ENCODE measurements at places on chromosomes 4 and X. TPM values are rescaled to one million over a fixed set of nuclear protein-coding genes. Genes with fewer than 3 reads are reported as not detected.

DNA sequence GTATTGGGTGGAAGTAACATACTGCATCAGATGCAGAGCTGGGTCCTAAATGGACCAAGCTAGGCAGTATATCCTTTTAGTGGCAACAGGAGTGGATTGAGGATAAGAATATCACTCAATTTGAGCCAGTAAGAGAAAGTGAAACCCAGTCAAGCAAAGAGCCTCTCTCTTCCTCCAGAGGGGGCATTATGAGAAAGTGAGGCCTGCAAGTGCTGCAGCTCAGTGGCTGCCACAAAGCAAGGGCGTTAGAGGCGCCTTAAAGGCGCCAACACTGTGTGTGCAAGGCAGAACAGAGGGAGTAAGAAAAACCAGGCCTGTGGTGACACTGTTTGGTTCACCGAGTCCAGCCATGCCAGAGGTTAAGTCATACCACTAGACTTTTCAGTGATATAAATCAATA lies 17.5 kb downstream of the STX18 start:
- DNase-seq = no peak

- DNase-seq = no peak
Observed at GRCh38 chr4:147730333-147730732, 1.6 kb upstream of the ARHGAP10 start.

- no peak for DNase-seq
Observed at GRCh38 chr4:177047851-177048174, 255.1 kb upstream of the VEGFC start.

GRCh38 chrX:122047261-122047660 lies 999.9 kb downstream of the GLUD2 start:
- DNase-seq = no peak

GRCh38 chr4:122044501-122044900 lies 92.6 kb upstream of the TRPC3 start:
- no peak for DNase-seq

DNA sequence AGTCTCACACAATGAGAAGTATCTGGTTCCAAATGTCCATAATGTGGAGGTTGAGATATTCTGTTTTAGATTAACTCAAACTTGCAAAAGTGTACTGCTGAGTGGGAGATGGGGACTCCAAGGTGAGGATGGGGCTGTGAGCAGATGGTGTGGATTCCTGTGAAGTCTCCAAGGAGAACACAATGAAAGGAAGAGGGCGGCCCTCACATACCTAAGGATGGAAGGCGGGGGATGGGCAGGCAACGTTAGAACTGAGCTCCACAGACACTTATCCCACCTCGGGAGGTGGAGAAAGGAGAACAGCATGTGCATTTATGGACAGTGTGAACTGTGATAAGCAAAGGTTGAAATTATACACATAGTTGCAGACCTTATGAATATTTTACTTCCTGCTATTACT lies 9.9 kb upstream of the SPATA4 start:
- no peak for DNase-seq

DNA sequence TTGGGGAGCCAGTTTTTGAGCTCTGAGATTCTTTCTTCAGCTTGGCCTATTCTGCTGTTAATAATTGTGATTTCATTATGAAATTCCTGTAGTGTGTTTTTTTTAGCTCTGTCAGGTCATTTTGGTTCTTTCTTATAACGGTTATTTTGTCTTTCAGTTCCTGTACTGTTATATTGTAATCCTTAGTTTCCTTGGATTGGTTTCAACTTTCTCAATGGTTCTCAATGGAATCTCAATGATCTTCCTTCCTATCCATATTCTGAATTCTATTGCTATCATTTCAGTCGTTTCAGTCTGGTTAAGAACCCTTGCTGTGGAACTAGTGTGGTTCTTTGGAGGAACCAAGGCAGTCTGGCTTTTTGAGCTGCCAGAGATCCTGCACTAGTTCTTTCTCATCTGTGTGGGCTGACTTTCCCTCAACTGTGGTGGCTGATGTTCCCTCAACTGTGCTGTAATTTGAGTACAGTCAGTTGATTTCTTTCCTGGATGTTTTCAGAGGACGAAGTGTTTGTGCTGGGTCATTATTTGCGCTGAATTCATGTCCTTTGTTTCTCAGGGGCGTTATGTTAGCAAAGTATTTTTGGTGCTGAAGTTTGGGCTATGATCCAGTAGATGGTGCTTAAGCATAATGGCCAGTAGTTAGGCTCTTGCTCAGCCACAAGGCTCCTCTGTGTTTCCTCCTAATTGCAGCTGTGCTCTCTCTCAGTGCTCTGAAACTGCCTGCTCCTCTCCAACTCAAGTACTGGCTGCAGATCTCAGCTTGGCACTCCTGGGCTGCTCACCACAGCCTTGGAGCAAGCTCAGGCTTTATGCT lies 27.5 kb downstream of the ENPEP start:
- peak; percentile 29 for DNase-seq

DNA sequence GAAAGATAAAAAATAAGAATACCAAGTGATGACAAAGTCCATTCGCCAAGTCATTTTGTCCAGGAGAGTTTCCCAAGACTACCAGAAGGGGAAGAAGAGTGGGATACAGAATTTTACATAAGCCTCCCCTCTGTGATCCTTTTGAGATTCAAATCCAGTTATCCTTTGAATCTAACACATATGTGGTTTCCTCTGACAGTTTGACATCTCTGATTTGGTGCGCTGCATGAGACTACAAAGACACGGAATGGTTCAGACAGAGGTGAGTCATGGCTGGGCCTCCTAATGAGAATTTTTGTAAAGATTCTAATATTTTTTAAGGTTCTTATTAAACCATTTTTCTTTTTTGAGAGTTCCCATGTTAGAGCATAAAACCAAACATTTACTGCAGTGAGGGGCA lies 38.3 kb downstream of the SLC10A6 start:
- DNase-seq = no peak

DNA sequence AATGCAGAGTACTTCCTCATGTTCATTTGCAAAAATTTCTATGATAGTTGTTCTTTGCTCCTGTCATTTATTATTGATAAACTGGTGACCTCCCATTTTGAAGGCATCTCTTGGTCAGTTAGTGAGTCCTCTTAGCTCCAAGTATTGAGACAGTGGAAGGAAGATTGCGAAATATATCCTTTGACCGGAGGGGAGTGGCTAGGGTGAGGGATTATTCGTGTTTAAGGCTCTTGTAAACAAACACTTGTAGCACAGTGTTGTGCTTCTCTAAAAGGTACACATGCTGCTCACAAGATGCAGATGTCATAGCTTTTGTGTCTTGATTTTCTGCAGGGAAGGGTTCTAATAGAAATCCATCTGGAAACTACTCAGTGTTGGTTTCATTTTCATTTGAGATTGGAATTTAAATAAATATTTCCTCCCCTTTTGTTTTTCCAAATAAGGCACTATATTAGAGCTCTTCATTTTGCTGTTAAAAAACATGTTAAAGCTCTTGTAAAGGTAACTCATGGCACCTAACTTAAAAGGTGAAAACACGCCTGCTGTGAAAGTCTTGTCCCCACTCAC lies 21.8 kb downstream of the TXLNG start:
- no peak for DNase-seq

- no peak for DNase-seq
Observed at GRCh38 chr4:15990570-15991285, 27.8 kb upstream of the FGFBP2 start.

GRCh38 chrX:7119950-7120877 lies 27.3 kb upstream of the STS start:
- DNase-seq = peak; percentile 32

DNA sequence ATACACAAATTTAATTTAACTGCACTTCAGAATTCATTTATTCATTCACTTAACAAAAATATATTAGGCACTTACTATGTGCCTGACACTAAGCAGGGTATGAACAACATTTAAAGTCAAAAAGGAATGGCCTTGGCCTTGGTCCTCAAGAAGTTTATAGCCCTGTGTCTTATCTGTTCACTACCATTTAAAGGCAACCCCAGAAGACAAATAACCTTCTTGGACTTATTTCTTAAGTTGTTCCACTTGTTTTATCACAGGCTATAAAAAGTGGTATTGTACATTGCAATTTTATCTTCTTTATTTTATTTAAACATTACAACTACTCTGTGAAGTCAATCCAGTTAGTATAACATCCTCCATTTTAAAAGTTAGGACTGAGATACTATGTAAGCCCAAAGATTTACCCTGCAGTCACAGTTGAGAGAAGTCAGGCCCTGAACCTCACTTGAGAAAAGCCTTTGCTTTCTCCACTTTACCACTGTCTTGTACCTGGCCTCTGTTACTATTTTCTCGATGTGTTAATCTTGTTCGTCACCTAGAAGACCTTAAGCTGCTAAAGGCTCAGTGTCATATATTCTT lies 305.6 kb upstream of the DIPK2B start:
- DNase-seq = no peak

DNA sequence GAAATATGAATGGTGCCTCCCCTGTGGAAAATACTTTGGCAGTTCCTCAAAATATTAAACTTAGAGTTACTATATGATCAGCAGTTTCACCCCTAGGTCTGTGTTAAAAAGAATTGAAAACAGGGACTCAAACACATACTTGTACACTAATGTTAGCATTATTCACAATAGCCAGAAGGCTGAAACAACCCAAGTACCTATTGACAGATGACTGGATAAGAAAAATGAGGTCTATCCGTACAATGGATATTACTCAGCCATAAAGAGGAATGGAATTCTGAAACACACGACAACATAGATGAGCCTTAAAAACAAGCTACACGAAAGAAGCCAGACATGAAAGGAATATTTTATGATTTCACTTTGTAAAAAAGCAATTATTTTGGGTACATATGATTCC lies 54.9 kb downstream of the PGRMC2 start:
- no peak for DNase-seq

Gene SMIM10
- total RNA-seq = 6.5 TPM

Gene ZNF595
- total RNA-seq = 18.3 TPM

Gene GRID2
- 0.19 TPM for total RNA-seq

Gene CSN1S1
- not detected for total RNA-seq

Gene ZIC3
- not detected for total RNA-seq

Gene MGAT4D
- not detected for total RNA-seq

Gene GYPE
- total RNA-seq = 0.63 TPM

Measured in kidney (tissue), 22 donors.